Spleen (tissue), 13 donors: ENCODE measurements at places on chromosomes 11 and 22. TPM values are rescaled to one million over a fixed set of nuclear protein-coding genes. Genes with fewer than 3 reads are reported as not detected.
A peak's percentile ranks its signal among the peaks of the same experiment; 100 is the strongest.

Gene LIPT2
- 2.1 TPM for polyA plus RNA-seq

Gene MICAL3
- 3.1 TPM for polyA plus RNA-seq

DNA sequence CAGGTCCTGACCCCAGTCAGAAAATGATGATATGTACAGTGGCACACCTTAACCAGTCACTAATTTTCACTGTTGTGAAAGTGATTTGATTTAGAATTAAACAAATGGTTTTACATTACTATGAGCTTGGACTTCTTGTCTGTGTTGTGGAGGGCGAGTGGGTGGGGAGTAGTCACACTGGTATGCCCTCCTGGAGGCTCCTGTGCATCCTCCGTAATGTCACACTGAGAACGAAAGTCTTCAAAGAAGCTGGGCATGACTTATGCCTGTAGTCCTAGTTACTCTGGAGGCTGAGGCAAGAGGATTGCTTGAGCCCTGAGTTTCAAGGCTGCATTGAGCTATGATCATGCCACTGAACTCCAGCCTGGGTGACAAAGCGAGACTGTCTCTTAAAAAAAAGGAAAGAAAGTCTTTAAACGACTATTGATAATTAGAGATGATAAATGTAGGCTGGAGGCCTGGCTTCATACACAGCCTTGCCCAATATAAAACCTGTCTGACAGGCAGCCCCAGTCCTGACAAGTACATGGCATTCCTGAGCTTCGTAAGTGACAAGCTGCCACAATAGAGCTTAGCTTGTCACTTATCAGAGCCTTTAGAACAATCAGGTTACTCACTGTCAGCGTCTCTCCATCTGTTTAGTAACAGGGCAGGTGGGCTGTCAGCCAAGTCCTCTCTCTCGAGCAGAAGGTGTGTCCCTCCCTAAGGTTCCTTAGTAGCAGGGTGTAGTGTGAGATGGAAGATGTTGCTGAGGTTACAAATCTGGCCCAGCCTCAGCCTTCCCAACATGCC, 5.0 kb upstream of the LIMK2 start:
- no peak for DNase-seq

GRCh38 chr11:32602657-32603415, 19.2 kb downstream of the EIF3M start:
- no peak for DNase-seq

DNA sequence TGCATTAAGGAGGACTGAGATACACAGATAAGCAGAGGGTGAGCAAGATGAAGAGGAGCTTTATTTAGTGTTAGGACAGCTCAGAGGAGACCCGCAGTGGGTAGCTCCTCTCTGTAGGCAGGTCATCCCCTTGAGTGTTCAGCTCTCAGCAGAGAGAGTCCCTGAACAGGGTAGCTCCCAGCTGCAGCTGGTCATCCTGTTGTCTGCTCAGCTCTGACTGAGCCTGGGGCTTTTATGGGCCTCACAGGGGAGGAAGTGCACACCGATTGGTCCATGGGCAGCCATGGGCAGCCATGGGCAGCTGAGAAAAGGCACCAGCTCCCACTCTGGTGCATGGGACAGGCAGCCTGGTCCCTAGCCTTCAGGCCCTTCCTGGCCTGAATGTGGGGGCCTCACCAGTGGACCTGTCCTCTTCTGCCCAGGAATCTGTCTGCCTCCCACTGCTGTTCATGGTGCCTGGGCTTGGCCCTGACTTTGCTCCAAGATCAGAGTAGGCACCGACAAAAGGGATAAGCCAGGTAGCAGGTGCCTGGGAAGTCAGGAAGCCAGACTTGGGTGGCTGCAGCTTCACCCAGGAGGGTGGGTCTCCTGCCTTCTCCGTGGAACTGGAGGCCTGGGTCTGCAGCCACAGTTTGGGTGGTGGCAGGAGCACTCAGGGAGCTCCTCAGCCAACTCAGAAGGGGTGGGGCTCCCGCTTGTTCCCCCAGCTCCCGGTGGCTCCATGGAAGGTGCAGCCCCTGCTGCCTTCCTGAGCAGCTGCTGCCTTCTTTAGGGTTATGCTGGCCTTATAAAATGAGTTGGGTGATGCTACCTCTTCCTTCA, 54.7 kb downstream of the MYEOV start:
- DNase-seq: no peak

DNA sequence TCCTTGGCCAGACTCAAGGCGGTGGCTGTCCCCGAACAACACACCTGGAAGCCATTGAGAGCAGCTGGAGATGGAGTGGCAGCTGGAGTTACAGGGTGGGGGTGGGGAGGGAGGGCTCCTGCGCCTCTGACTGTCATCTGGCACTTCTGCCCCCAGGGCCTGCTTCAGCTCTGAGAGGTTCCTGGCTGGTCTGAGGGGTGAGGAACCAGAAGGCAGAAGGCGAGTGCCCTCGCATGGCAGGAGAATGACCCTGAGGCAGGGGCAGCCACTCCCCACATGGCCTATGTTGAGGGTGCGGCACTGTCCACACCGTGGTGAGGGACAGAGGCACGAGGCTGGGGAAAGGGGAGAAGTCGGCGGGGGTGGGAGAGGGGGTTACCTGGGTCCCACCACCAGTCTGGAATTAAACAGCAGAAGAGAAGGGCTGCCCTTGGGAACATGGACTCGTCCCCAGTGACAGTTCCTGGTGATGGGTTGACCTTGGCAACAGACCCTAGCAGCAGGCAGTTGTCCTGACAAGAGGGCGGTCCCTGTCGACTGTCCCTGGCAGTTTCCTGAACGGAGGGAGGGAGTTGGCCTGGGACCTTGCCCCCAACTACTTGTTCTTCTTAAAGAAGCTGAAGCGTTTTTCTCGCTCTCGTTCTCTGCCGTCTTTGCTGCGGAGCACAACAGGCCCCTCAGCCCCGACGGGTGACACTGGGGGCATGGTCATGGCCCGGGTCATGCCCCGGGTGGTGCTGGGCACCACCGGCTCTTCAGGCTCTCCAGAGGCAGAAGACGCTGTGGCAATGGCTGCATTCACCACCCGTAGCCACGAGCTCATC, 7.8 kb upstream of the RBM4B start:
- peak; percentile 71 for DNase-seq
